ENCODE measurements at places on chromosomes 5 and 9.

DNA sequence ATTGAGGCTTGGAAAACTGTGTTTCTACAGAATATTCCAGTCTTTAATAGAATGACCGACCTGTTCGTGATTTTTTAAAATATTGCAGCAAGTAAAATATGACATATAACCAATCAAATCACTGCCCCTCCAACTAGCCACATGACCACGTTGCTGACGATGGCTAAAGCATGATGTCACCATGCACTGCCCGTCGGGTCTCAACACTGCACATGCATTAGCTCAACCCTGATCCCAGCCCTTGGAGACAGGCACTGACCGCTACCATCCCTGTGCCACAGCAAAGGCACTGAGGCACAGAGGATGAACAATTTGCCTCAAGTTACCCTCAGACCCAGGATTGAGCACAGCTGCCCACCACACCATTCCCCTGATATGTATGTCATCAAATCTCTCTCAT is 13.5 kb downstream of the DDX31 start:
- no peak for DNase-seq

GRCh38 chr9:14488421-14489190 is 174.7 kb upstream of the NFIB start:
- no peak for DNase-seq

- no peak for DNase-seq
Measured at GRCh38 chr5:169435506-169436229, 134.7 kb upstream of the SLIT3 start.

DNA sequence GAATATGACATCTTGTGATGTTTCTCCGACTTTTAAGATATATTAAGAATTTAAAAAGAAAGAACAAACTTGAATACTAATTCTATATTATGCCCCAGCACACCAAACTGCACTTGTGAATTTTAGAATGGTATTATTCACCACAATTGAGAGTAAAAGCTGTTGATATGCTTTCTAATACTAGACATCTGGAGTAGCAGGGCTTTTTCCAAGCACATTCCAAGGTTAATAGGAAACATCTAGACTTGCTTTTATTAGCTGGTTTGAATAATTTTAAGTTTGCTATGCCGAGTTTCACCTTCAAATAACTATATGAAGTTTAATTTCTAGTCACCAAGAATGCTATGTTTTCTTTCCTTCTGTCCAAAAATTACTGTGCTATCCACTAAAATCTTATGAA is 13.5 kb downstream of the NREP start:
- no peak for DNase-seq

- DNase-seq = peak; percentile 24
Measured at GRCh38 chr9:79581794-79582193, 10.0 kb downstream of the TLE4 start.

GRCh38 chr5:156892223-156892622 is 42.1 kb downstream of the PPP1R2B start:
- DNase-seq = no peak

DNA sequence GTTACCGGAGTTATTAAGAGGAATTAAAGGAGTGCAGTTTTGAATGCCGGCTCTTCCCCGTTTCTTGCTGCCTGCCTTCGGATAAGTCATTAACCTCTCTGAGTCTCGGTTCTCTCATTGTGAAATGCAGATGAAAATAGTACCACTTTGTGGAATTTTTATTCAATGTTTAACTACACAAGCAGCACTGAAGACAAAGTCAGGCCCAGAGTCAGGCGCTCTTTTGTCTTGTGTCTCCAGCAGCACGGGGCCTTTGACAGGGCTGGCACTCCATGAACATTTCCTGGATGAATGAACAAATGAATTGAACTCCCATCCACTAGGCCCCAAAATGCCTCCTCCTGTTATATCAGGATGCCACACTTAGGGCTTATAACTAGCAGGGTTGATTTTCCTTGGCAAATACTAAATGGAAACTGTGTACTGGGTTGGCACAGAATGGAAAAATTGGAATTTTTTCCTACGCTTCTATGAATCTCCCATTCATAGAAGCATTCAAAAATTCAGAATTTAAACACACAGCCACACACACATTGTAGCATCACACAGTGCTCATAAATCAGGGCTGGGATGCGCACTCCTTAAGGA is 332.8 kb downstream of the MLLT3 start:
- DNase-seq = no peak

DNA sequence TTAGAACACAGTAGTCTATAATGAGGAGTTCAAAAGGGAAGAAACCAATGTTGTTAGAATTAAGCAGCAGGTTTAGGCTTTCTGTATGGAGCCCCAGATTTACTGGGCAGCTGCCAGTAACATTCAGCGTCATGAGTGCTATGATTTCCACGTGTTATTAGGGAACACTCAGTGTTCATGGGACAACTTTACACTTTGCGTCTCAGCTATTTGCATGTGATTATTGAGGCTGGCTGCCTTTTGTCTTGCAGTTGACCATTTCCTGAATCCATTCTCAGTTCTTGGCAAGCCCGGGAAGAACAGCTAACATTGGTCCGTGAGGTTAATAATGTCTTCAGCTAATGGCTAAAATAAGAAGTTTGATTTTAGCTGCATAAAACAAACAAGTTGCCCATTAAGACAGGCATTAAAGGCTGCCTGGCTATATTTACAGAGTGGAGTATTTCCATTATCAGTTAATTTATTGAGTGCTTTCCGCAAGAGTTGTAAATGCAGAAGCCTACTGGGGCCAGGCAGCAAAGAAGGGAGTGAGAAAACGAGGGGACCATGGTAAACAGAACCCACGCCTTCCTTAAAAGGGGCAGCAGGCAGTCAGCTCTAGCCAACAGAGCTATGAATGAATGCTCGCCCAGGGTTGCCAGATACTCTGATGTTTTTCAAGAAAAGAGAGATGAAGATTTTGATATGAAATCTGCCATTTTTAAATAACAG is 120.9 kb downstream of the PIP5K1B start:
- no peak for DNase-seq

DNA sequence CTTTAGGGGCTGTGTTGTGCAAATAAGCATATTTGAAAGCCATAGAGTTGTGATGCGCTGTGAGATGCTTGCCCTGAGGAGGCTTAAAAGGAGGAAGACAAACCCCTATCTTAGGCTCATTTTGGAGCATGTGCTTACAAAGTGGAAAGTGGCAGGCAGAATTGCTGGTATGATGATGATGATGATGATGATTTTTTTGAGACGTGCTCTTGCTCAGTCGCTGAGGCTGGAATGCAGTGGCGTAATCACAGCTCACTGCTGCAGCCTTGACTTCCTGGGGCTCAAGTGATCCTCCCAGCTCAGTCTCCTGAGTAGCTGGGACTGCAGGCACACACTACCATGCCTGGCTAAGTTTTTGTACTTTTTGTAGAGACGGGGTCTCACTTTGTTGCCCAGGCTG is 1.7 kb downstream of the CNOT8 start:
- no peak for DNase-seq

DNA sequence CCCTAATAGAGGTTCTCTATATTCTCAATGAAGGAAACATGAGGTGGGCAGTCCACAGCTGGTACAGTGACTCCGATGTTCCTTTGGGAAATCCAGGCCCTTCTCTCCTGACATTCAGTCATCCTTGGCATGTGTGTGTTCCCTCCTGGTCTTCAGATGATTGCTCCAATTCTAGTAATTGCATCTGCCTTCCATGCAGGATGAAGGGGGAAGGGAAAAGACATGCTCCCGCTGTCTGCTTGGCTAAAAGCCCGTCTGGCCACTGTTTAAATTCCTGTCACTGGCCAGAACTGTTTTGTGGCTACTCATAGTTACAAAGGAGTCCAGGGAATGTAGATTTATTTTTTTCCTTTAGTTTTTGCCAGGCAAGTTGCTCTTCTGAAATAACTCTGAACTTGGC is 65.0 kb downstream of the MAST4 start:
- peak; percentile 63 for DNase-seq

Measured in BE2C (cell line).